ENCODE measurements at places on chromosomes 11 and 22. TPM values are rescaled to one million over a fixed set of nuclear protein-coding genes. Genes with fewer than 3 reads are reported as not detected.

Gene ZFTA
- total RNA-seq = 42.6 TPM

Gene SFI1
- 27.6 TPM for total RNA-seq

Gene ELP4
- 92.1 TPM for total RNA-seq

Gene CRKL
- 91.0 TPM for total RNA-seq

Gene GP1BB
- not detected for total RNA-seq

GRCh38 chr11:19873730-19874129 lies 161.1 kb downstream of the NAV2 start:
- no peaks in the 10 kb centered on the region for H3K27me3 ChIP-seq
- DNase-seq = peak; percentile 54
- peaks cover 31% of the 10 kb centered on the region for H3K4me1 ChIP-seq
- H3K27ac ChIP-seq = no peak overlapping the region
- no peak overlapping the region for H3K4me3 ChIP-seq

DNA sequence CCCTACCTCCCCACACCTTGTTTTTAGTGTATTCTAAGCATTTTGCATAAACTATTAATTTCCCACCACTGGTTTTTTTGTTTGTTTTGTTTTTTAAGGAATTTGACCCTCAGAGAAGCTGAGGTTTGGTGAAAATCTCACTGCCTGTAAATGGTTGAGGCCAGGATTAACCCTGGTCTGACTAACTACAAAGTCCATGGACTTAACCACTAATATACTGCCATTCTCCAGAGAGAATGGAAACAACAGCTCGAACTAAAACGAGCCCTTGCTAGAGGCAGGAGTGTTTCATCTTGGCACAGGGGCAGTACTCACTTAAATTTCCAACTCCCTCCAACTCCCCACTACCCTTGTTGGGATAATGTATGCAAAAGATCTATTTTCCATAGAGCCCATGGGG lies 3.0 kb downstream of the CTNND1 start:
- H3K4me3 ChIP-seq = peak overlapping the region; percentile 90
- peaks cover 23% of the 10 kb centered on the region for H3K4me1 ChIP-seq
- no peak overlapping the region for H3K27ac ChIP-seq
- H3K36me3 ChIP-seq = no peaks in the 10 kb centered on the region
- DNase-seq = no peak
- no peaks in the 10 kb centered on the region for H3K27me3 ChIP-seq

DNA sequence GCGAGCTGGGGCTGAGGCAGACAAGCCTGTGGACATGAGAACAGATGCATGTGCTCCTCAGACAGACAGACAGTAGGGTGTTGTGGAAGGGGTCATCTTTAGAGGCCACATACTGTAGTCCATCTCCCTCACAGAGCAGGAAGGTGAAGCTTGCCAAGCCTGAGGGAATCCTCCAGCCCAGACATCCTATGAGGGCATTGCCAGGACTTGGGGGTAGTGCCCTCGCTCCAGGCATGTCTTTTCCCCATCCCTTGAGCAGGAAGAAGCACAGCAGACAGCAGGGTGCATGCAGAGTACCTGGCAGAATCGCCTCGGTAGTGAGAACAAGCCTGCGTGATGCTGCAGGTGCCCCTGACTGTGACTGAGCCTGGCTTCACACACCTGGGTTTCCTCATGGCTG lies 66.5 kb upstream of the CLDN5 start:
- no peaks in the 10 kb centered on the region for H3K36me3 ChIP-seq
- no peak overlapping the region for H3K27ac ChIP-seq
- no peaks in the 10 kb centered on the region for H3K27me3 ChIP-seq
- H3K4me3 ChIP-seq = no peak overlapping the region
- no peaks in the 10 kb centered on the region for H3K4me1 ChIP-seq
- no peak for DNase-seq

DNA sequence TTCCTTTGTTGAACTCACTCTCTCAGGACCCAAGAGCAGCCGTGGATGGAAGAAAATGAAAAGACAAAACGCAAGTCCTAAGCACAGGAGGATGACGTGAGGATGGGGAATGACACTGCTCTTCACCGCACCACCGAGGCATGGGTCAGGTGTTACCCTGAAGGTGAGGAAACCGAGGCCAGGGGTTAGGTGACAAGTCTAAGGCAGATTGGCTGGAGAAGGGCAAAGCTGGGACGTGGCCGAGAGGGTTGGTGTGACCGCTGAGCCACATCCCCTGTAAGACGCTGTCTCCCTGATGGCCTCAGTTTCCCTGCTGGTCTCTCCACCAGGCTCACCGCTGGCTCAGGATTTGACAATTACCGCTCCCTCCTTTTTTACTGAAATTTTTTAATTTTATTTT lies 284.4 kb downstream of the CTTN start:
- no peaks in the 10 kb centered on the region for H3K36me3 ChIP-seq
- DNase-seq = no peak
- no peaks in the 10 kb centered on the region for H3K27me3 ChIP-seq
- peaks cover 3% of the 10 kb centered on the region for H3K4me1 ChIP-seq
- H3K4me3 ChIP-seq = no peak overlapping the region
- no peak overlapping the region for H3K27ac ChIP-seq

DNA sequence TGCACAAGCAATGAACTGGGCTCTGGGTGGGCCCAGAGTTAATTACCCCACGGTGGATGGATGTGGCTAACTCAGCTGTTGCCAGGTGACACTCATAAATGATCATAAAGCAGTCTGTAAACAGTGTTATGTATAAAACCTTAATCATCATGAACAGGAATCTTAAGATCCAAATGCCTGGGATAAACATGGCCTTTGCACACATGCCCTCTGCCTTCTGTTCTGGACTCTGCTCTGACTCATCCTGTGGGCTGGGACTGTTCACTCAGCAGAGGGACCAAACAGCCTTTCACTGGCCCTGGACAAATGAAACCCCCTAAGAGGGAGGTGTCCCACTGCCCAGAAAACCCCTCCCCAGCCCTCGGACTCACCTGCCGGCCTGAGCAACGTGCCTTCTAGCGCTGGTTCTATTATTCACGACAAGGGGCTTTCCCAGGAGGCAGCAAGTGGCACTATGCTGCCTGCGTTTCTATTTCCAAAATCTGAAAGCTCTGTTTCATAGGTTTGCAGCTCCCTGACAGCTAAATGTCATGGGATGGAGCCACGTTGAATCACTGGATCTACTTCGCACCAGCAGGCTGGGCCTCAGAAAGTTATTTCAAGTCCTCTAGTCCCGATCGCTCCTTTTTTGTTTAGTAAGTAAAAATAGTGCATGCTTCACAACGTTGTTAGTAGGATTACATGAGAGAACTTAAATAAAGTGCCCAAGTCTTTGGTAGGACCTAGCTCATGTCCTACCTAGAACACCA lies 53.0 kb downstream of the LARGE1 start:
- H3K4me1 ChIP-seq = peaks cover 6% of the 10 kb centered on the region
- H3K27ac ChIP-seq = no peak overlapping the region

GRCh38 chr11:107956543-107956942 lies 28.3 kb downstream of the RAB39A start:
- H3K27me3 ChIP-seq = no peaks in the 10 kb centered on the region
- DNase-seq = no peak
- H3K27ac ChIP-seq = no peak overlapping the region
- no peak overlapping the region for H3K4me3 ChIP-seq
- H3K4me1 ChIP-seq = peaks cover 9% of the 10 kb centered on the region
- H3K36me3 ChIP-seq = no peaks in the 10 kb centered on the region

DNA sequence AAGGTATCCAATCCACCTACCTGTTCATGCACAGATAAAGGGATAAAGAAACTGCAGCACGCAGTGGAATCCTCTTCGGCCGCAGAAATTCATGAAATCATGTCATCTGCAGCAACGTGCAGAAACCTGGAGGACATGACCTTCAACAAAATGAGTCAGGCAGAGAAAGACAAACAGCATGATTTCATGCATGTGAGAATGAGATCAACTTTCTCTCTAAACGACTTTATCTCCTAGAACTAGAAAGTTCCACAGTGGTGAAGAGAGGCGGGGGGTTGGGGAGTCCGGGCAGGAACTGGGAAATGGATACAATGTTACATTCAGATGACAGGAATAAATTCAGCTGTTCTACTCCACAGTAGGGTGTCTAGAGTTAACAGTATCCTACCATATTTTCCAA lies 9.9 kb downstream of the RGL4 start:
- DNase-seq = no peak
- H3K27me3 ChIP-seq = no peaks in the 10 kb centered on the region
- no peak overlapping the region for H3K4me3 ChIP-seq
- no peaks in the 10 kb centered on the region for H3K4me1 ChIP-seq

DNA sequence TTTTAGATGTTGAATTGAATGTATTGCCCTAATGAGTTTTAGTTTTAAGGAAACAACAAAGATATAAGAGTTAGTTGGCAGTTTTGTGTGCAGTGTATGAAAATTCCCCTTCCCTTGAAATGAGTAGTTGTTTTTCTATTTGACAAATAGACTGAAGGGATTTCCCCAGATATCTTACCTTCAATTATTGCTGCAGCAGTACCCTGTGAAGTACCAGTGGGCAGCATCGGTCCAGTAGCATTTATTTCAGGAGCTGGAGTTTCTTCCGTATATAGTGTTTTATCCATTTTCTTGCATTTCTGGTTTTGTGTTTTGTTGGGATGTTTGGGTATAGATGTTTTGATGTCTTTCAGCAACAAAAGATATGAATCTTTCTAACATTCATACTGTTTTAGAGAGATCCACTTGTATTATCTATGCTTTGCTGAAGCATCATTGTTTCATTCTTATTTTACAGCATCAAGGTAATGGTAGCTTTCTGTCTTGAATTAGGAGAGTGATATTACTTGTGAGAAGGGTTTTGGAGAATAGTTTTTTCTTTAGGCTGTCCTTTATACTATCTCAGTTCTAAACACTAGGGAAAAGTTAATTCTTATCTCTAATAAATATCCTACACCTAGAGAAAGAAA lies 7.4 kb downstream of the KMT2A start:
- H3K27ac ChIP-seq = no peak overlapping the region
- no peak for DNase-seq
- peaks cover 13% of the 10 kb centered on the region for H3K36me3 ChIP-seq
- H3K4me1 ChIP-seq = peaks cover 60% of the 10 kb centered on the region
- no peak overlapping the region for H3K4me3 ChIP-seq

DNA sequence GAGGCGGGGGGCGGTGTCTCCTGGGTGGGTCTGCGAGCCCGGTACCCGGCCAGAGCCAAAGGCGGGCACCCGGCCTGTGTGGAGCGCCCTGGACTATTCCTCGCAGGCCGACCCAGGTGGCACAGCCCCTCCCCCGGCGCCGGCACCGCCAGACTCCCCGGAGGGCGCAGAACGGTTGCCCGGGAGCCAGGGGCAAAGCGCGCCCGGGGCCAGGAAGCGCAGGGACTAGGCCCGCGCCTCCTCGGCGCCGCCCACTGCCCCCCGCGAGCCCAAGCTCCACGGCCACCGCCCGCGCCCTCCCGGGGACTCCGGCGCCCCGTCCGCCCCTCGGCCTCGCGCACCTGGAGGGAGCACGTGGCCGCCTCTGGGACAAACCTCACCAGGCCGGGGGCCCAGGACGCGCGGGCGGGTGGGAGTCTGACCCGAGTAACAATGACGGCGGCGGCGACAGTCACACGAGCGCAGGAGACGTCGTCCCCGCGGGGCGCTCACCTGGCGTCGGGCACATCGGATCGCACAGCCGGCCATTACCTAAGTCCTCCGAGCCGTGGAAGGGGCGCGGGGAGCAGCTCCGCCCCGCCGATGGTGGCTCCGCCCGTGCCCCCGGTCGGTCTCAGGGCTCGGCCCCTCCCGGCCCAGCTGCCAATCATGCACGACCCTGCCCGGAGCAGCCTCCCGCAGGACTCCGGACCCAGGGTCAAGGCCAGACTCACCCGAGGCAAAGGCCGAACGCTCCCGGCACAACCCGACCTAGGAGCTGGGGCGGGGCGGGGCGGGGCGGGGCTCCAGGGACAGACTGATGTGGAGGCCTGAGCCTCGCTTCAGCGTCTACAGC lies 7.4 kb downstream of the PLXNB2 start:
- no peaks in the 10 kb centered on the region for H3K36me3 ChIP-seq
- H3K4me1 ChIP-seq = peaks cover 30% of the 10 kb centered on the region
- peaks cover 24% of the 10 kb centered on the region for H3K27me3 ChIP-seq
- DNase-seq = peak; percentile 67
- H3K4me3 ChIP-seq = peak overlapping the region; percentile 53
- no peak overlapping the region for H3K27ac ChIP-seq

- H3K4me1 ChIP-seq = peaks cover 33% of the 10 kb centered on the region
- no peak overlapping the region for H3K4me3 ChIP-seq
- DNase-seq = no peak
- no peaks in the 10 kb centered on the region for H3K36me3 ChIP-seq
Observed at GRCh38 chr11:16047073-16047472, 309.3 kb downstream of the SOX6 start.

DNA sequence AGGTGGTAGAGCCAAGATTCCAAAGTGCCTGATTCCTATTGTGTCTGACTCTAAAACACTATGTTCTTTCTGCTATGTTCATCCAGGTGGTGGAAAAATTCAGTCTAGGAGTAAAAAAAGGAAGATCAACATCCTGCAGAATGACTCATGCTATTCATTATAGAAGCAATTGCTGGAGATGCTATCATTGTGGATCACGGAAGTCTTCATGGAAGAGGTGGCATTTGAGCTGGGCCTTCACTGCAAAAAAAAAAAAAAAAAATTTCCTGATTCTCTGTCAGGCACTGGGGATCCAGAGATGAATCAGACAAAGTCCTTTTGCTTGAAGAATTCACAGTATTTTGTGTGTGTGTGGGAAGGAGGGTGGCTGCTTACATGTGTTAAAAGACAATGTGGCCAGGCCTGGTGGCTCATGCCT lies 1.4 kb upstream of the UVRAG start:
- peaks cover 17% of the 10 kb centered on the region for H3K4me1 ChIP-seq
- no peaks in the 10 kb centered on the region for H3K27me3 ChIP-seq
- no peak overlapping the region for H3K27ac ChIP-seq
- DNase-seq = no peak
- no peaks in the 10 kb centered on the region for H3K36me3 ChIP-seq

DNA sequence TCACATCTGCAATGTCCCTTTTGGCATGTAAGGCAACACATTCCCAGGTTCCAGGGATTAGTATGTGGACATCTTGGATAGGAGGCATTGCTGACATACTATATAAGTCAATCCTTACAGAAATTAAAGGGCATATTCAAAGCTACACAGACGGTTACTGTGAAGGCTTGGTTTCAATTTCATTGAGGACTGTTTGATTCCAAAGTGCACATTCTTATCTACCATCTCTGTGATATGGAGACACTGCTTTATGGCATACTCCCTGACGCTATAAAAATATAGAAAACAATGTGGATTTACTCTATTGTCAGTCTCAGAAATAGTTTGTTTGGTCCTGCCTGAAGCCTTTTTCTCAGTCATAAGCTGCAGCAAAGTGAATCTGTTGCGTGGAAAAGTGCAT lies 1486.7 kb downstream of the FAM181B start:
- H3K36me3 ChIP-seq = no peaks in the 10 kb centered on the region
- no peak for DNase-seq
- H3K27me3 ChIP-seq = no peaks in the 10 kb centered on the region

DNA sequence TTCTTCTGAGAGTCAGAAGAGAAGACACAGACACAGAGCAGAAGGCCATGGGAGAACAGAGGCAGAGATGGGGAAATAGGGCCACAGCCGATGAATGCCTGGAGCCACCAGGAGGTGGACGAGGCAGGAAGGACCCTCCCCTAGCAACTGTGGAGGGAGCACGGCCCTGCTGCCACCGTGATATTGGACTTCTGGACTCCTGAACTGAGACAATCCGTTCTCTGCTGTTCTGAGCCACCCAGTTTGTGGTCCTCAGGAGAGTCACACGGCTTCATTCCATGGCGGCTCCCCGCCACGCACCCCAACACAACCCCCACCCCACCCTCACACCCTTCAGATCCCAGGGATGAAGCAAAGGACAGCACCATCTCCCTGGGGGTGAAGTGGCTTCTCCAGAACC lies 338.1 kb downstream of the CTTN start:
- H3K4me3 ChIP-seq = no peak overlapping the region
- DNase-seq = no peak
- H3K36me3 ChIP-seq = no peaks in the 10 kb centered on the region
- H3K27ac ChIP-seq = no peak overlapping the region
- no peaks in the 10 kb centered on the region for H3K27me3 ChIP-seq
